ENCODE measurements at places on chromosomes 2 and 18.
A peak's percentile ranks its signal among the peaks of the same experiment; 100 is the strongest.

- no peak for DNase-seq
These were observed 35.2 kb downstream of the UNC50 start for GRCh38 chr2:98643496-98644100.

DNA sequence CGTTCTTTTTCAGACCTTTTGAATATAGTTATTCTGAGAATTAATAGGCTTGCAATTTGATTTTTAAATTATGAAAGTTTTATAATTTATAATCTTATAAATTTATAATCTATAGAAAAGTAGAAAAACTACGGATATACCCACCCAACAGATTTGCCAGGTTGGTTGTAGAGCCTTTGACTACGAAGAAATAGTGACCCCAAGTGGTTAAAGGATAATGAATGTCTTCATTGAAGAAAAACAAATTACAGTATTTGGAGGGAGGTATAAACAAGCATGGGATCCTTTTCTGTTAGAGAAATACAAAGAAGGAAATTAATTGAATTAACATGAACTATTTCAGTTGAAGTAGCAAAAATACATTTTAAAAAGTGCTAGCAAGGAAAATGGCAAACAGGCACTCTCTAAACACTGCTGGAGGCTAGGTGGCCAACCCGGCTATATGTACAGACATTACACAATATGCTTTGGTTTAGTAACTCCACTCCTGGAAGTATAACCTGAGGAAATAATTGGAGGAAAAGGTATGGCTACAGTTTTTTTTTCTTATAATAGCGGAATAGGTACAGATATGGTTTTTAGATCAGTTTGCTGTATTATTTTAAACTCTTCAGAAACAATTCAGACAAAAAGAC lies 110.9 kb downstream of the MIB1 start:
- DNase-seq, result no peak

- DNase-seq, result no peak
These were observed 101.5 kb upstream of the GALNT5 start for GRCh38 chr2:157155992-157156391.

GRCh38 chr2:81505586-81505985 lies 1201.0 kb upstream of the LRRTM1 start:
- no peak for DNase-seq

DNA sequence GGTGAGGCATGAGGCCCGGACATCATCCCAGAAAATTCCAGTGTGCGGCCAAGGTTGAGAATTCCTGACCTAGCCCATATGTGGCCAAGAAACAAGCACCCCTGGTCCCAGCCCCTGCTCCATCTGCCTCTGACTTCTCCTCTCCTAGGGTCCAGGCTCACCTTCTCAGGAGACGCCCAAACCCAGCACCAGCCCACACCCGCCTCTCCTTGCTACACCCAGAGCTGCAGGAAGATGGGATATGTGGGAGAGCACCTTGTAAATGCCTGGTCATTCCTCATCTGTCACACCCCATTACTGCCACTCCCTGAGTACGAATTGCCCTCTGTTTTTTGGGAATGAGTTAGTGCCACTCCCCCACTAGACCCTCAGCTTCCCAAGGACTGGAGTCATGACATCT lies 7.3 kb upstream of the ATP6V1B1 start:
- no peak for DNase-seq

GRCh38 chr2:215729985-215730620 lies 283.2 kb downstream of the MREG start:
- no peak for DNase-seq

GRCh38 chr18:6557057-6557769 lies 142.5 kb upstream of the L3MBTL4 start:
- DNase-seq, result no peak

- no peak for DNase-seq
These were observed 785.0 kb downstream of the NR4A2 start for GRCh38 chr2:155547571-155547970.

- no peak for DNase-seq
These were observed 154.1 kb downstream of the SH3BP4 start for GRCh38 chr2:235105821-235106359.

GRCh38 chr2:160222546-160223283 lies 22.6 kb upstream of the ITGB6 start:
- DNase-seq, result peak; percentile 44

GRCh38 chr2:21181957-21182356 lies 58.2 kb downstream of the TDRD15 start:
- no peak for DNase-seq

DNA sequence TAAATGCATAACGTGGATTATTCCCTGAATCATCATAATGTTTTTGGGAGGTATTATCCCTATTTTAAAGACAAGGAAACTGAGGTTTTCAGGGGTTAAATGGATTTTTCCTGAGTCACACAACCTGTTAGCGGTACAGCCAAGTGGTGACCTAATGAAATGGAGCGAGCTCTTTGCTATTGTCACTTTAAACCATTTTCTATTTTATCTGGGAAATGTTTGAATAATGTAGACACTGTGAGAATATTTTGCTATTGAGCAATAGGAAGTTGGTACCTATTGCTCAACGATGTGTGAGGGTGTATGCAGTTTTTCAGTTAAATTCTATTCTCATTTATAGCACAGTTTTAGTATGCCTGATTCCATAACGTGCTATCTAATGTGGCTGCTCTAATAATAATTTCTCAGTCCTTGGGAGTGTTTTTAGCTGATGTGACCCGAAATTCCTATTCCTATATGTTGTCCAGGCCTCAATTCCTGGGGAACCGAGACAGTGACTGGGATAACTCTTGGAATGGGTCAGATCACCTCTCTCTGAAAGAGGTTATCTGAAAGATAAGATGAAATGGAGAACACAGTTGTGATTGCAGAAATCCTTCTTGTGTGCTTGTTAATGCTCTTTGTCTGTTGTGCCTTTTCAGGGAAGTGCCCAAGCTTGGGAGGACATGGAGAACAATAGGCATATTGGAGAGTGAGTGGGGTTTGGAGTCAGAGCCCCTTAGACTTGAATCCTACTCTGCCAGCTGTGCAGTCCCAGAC lies 38.4 kb downstream of the ABCB11 start:
- DNase-seq, result no peak

DNA sequence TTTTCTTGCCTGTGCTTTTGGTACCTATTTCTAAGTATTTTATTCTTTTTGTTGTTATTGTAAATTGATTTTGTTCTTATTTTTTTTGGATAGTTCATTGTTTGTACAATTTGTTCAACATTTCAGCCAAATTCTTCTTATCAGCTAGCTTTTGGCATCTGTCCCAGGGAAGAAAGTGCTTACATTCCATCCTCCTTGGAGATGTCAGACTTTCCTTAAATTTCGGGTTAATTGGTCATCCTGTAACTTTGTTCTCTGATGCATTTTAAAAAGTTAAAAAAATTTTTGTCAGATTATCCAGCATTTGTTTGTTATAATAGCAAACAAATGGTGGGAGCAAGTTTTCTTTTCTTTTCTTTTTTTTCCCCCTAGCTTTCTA lies 60.3 kb downstream of the PTH2R start:
- DNase-seq, result no peak

DNA sequence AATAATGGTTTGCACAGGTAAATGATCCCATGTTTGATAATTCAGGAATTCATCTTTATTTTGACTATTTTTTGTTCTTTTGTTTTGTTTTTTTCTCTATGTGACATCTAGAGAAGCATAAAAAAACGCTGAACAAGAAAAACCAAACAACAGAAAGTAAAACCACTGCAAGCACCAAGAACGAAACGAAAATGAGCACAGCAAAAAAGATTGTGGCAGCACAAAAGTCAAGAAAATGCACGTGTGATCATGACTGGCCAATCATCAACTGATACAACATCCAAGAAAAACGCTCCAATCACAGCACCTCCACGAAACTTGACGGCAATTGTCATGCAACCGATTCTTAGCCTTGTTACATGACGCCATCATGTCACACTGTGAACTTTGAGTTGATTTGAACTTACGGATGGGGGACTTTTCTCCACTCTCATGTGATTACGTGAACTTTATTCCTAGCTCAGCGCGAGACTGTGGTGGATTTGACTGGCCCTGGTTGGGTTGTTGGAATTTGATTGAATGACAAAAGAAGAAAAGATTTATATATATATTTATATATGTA lies 318.7 kb downstream of the CELF4 start:
- no peak for DNase-seq

DNA sequence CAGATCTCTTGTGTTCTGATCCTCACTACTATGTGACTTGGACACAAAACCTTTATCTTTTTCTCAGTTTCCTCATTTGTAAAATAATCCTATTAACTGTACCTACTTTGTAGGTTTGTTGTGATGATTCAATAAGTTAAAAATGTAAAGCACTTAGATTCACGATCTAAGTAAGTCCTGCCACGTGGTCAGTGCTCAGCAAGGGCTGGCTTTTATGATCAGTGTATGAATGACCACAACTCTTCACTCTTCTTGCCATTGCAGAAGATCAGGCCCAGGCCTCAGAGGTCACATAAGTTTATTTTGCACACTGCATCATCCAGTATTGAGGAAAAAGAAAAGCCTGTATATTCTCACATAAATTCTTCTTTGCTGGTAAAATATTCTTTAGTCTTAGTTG lies 1192.5 kb upstream of the ACVR2A start:
- DNase-seq, result no peak

DNA sequence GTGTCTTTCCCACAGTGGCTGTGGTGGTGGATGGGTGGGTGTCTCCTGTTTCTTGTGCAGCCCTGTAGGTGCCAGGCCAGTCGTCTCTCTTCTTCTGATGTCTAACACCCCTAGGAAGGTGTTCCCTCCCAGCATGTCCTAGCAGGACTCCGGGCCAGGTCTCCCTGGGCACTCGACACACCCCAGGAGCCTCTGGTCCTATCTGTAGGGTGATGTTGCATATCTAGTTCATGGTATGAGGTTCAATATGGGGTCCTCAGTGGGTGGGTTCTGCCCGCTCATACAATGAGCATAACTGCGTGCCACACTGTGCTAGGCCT lies 14.4 kb downstream of the NGEF start:
- no peak for DNase-seq

DNA sequence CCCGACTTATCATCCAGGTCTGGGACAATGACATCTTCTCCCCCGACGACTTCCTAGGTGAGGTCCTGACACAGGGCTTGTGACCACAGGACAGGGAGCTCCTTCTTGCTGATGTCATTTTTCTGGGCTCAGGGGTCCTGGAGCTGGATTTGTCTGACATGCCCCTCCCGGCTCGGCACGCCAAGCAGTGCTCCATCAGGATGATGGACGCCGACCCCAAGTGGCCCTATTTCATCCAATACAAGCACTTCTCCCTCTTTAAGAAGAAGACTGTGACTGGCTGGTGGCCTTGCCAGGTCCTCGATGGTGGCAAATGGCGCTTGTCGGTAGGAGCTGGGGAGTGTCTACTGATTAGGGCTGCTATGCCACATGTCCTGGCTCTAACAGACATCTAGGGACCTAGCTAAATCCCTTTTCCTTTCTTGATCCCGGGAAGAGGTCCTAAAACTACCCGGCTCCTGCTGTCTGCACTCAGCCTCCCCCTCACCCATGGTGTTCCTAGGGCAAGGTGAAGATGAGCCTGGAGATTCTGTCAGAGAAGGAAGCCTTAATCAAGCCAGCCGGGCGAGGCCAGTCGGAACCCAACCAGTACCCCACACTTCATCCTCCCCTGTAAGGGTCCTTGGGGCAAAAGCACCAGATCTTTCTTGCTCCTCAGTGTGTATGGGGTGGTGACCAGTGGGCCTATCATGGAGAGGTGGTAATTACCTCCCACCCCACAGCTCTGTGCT lies 36.7 kb downstream of the LMAN2L start:
- DNase-seq, result no peak

- DNase-seq, result no peak
These were observed 29.5 kb upstream of the SMAD7 start for GRCh38 chr18:48979944-48980890.

- no peak for DNase-seq
These were observed 182.2 kb upstream of the ATP5MC3 start for GRCh38 chr2:175363699-175364098.

All from activated T-cell treated with anti-CD3 and anti-CD28 coated beads, Interleukin-2, amount 50 U/mL, for 72 hours (primary cell).